Activated CD4-positive, alpha-beta T cell treated with anti-CD3 and anti-CD28 coated beads, Interleukin-2, amount 10 ng/mL, durations not matched to agents 7 days and 5 days (primary cell): ENCODE measurements at places on chromosomes 16 and 17.

- DNase-seq, result peak; percentile 12
Observed at GRCh38 chr17:61461967-61462718, 9.9 kb downstream of the TBX4 start.

GRCh38 chr16:53041320-53042051, 11.2 kb downstream of the CHD9NB start:
- no peak for DNase-seq

GRCh38 chr16:18999045-18999393, 15.3 kb downstream of the TMC7 start:
- DNase-seq, result no peak

DNA sequence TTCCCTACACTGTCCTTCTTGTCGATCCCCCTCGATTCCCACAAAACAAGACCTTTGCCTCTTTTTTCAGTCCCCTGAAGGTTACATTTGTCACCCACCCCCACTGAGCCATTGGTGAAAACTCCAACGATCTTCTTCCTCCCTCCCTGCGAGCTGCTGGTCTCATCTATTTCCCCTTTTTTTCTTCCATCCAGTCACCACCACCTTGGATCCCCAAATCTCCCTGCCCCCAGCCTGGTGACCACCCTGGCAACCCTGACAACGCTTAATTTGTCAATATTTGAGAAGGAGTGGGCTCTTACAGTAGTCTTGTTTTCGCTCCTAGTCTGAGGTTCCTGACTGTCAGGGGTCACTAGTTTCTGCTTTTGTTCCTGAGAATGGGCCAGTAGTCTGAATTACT, 62.9 kb downstream of the SMPD3 start:
- DNase-seq, result no peak

DNA sequence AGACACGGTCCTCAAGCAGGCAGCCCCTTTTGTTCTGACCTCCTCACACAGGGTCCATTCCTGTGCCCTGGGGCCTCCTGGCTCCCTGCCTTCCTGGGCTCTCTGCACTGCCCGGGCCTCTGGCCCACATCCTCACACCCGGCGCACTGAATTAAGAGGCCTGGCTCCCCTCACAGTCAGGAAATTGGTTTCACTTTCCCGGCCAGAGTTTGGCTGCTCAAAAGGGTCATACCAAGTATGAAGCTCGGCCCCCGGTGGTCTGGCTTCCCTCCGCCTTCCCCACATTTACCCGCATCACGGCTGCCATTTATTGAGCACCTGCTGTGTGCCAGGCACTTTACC, 220.0 kb downstream of the NTN1 start:
- no peak for DNase-seq

DNA sequence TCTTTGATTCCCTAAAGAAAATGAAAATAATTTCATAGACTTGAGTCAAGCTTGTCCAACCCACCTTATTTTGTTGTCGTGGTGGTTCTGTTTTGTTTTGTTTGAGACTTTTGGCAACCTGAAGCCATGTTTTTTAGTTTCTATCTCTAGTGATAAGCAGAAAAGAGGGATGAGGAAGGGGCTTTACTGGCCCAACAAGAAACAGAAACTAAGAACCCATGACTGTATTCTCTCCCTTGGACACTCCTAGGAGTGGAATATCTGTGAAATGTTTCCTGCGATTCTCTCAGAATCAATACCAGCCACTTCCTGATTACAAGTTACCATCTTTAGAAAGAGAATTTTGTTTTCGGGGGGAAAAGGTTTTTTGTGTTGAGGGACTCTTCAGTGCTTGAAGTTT, 207.5 kb downstream of the PRKCA start:
- no peak for DNase-seq

DNA sequence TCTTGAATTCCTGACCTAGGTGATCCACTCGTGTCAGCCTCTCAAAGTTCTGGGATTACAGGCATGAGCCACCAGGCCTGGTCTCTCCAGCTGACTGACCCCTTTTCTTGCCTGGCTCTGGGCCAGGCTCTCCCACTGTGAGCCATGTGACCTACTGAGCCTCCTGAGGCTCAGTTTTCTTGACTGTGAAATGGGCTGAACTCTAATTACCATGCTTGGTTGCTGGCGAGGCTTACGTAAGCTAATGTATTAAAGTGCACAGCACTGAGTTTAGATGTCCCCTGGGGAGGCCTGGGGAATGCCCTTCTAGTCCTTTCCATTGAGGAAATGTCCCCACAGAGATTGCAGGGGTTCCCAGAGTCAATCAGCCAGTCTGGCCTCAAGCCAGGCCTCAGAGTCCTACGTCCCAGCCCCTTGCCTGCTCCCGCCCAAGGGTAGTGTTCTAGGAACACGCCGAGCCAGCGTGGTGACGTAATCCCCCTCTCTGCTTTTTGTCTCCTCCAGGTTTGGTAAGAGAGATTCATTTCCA, 45.8 kb upstream of the LGALS9 start:
- DNase-seq, result no peak

GRCh38 chr16:5036228-5037156, 2.8 kb upstream of the NAGPA start:
- no peak for DNase-seq

GRCh38 chr17:58377093-58377601, 25.1 kb upstream of the SUPT4H1 start:
- no peak for DNase-seq

DNA sequence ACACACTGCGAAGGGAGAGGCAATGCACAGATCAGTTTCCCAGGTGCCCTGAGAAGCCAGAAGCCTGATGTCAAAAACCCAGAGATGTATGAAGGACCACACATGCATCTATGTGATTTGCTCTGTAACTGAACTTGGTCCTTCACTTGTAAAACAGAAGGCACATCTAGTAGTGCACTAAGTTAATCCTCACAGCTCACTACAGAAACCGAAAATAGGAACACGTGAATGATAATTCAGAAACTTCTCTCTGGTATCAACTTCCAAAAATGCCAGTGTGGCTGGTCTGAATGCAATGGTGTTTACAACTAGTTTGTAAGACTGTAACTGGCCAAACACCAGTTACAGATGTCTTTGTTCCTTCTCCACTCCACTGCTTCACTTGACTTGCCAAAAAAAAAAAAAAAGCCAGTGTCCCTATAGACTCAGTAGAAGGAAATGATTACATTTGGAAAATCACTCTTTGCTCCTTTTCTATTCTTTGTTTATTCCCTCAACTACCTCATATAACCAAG, 11.3 kb downstream of the ANKRD40 start:
- no peak for DNase-seq
